ENCODE measurements at places on chromosomes 12 and 14.

DNA sequence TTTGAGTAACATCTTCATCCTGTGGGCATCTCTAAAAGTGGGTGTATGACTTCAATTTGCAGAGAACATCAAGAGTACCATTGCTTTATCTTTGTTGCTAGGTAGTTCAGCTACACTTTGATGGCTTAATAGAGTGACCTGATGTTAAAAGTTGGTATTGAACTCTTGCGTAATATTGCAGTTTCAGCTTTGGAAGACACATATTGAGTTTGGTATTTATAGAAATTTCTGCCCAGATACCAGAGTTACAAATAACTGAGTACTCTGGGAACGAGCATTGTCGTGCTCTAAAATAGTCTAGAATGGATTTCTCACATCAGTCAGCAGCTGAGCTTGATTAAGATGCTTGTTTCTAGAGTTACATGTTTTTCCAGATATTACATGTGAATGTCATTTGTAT lies 24.8 kb upstream of the AKAP5 start:
- DNase-seq: no peak

DNA sequence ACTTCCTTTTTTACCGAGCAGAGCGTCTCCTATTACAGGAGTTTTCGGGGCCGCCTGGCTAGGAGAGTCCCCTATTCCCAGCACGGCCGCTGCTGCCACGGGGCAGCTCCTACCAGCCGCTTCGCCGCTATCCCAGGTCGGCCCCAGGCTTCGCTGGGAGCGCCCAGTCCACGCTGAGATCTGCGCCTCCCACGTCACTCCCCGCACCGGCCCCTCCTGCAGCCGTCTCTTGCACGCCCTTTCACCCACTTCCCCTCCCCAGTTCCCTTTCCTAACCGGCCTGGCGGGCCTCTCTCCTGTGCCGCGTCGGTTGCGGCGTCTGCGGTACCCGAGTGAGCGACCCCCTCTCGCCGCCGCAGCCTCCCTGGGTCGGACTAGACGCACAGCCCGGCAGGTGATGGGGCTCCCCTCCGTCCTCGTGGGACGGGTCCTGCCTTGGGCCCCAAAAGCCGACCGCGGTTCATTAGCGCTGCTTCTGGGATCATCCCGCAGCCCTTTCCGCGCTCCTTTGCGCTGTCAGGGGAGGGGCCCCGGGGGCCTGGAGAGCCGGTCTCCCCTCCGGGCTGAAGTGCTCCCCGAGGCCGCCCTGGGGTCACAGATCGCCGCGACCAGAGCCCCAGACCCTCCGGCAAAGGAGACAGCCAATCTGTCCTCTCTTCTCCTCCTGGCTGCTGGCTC lies 1318.4 kb downstream of the TMEM121 start:
- DNase-seq: peak; percentile 68

DNA sequence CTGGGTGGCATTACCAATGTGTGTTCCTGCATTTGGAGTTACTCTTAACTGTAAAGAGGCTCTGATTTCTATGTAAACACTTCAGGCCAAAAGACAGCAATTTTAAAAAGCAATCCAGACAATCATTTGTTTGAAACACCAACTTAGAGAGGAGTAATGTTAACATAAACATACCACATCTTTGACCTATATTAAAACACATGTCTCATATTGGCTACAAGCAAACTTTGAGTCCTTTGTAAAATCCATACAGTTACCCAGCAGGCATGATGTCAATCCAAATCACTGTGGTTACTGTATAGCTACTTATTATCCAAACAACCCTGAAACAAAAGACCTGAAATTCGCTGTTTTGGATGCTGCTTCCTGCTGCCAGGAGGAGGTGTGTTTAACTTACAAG lies 7.5 kb upstream of the G2E3 start:
- DNase-seq: no peak

- DNase-seq: no peak
These were observed at the start of gene TCL1A for GRCh38 chr14:95713596-95714371. TCL1A (minus strand) TSS chr14:95714125; CDS start chr14:95714066, 59 bp downstream.

- DNase-seq: no peak
These were observed 139.8 kb downstream of the KIF26A start for GRCh38 chr14:104278214-104278534.

- DNase-seq: no peak
These were observed 328.4 kb downstream of the EGLN3 start for GRCh38 chr14:33622496-33622895.

GRCh38 chr12:29286081-29286790 lies 94.7 kb downstream of the ERGIC2 start:
- no peak for DNase-seq

DNA sequence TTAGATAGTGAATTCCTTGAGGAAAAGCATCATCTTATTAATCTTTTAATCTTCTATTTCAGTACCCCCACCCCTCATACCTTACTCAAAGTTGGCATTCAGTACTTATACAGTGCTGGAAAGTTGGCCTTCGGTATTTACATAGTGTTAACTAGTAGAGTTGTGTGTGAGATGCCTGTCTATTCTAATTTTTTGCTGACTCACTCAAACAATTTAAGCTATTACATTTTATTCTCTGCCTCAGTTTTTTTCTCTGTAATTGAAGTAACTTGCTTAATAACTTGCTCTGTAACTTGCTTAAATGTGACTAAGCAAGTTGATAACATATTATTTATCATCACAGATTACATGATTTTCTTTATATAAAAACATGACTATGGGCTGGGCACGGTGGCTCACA lies 20.3 kb downstream of the DNAL1 start:
- DNase-seq: no peak

GRCh38 chr12:81386101-81386500 lies 308.2 kb downstream of the ACSS3 start:
- no peak for DNase-seq

- no peak for DNase-seq
These were observed 222.8 kb upstream of the NUDT4 start for GRCh38 chr12:93154753-93155480.

- DNase-seq: peak; percentile 41
These were observed 55.2 kb upstream of the CERS5 start for GRCh38 chr12:50222275-50222783.

DNA sequence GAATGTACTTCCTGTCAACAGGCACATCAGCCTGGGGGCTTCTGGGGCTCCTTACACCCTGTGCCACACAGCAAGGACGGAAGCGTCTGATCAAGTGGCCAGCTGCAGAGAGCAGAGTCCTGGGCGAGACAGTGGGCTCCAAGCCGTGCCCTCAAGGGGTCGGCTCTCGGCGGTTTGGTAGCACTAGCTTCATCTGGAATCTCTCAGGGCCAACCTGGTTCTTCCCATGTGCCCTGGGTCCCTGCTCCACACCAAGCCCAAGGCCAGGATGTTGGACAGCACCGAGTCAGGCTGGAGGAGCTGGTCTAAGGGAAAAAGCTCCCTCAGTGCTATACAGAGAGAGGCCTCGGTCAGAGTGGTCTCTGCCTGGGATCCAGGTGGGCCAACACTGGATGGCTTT lies 20.5 kb downstream of the DIO3 start:
- DNase-seq: no peak

DNA sequence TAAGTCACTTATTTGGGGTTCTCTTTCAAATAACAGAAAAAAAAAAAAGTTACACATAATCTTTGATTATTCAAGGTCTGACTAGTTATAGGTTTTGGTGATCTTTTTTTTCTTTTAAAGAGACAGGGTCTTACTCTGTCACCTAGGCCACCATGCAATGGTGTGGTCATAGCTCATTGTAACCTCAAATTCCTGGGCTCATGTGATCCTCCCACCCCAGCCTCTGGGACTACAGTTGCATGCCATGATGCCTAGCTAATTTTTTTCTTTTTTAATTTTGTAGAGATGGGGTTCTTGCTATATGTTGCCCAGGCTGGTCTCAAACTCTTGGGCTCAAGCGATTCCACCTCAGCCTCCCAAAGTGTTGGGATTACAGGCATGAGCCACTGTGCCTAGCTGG lies 56.5 kb upstream of the CFL2 start:
- no peak for DNase-seq

DNA sequence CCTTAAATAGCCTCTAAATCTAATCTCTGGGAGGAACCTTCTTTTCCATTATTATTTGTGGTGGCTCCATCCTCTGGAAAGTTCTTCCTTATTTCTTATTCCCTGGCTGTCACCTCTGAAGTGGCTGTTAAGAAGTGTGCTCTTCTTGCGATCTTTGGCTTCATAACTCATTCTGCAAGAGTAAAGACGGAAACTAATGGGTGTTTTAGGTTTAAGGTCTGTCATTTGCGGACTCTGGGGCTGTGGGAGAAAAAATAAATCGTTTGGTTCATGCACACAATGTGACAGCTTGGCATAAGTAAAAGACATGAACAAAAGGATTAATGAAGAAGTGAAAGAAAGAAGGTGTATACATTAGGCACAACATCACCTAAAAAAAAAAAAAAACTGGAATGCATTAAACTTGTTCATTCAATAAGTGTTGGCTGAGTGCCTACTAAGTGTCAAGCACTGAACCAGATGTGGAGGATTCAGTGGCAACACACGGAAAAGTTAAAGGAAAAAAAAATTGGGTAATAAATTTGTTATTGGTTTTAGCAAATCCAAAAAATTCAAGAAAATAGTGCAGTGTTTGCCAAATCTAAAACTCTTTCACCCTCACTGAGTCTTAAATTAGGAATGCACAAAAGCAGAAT lies 99.5 kb downstream of the ERGIC2 start:
- DNase-seq: no peak

All from central memory CD4-positive, alpha-beta T cell (primary cell).